ENCODE measurements at places on chromosomes 4 and X.

GRCh38 chrX:114073926-114074325 is 510.0 kb upstream of the HTR2C start:
- DNase-seq: no peak

DNA sequence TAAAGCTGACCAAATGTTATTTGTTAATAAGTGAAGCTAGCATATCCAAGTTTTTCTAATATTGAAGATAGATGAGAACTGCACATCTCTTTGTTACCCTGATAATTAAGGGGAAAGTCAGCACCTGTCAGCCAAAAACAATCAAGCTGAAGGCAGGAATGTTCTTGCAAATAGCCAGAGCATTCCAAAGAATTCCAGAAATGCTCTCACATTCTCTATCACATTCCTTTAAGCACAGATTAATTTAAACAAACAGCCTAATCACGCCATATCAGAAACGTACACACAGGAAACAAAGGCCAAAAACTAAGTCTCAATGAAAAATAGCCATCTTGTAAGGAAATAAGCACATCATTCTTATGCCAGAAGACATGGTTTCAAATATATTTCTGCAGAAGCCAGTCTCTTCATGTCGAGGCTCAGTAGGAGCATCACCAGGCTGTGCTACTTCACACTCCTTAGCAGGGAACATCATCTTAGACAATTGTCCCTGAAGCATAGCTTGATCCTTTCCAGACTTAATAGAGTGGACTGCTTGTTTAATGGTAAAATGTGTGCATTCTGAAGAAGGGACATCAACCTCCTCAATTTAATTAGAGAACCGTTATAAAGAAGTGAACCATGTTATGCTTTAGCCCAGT is 252.9 kb upstream of the TTC29 start:
- no peak for DNase-seq

GRCh38 chr4:180541678-180542077 is 1701.5 kb upstream of the TENM3 start:
- no peak for DNase-seq

GRCh38 chr4:156969911-156970310 is 1.7 kb downstream of the PDGFC start:
- DNase-seq: no peak

- DNase-seq: no peak
These were observed 55.0 kb upstream of the NR0B1 start for GRCh38 chrX:30364229-30364628.

DNA sequence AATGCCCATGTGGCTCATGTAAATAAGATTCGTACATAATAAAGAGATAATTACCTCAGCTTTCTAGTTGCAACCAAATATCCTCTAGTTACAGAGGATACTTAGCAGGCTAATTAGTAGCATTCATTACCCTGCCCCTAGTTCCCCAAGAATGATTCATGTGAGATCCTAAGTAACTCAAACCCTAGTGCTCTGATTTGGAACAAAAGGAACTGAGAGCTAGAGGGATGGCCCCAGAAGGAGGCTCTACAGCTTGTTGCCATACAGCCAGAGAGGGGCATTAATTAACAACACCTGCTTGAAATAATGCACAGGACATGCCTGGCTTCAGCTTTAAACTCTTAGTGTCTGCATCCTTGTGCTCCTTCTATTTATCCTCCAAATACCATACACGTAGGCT is 32.6 kb upstream of the CBR4 start:
- no peak for DNase-seq

GRCh38 chr4:109011241-109012026 is 248.6 kb upstream of the ETNPPL start:
- no peak for DNase-seq

GRCh38 chr4:18981234-18981615 is 959.7 kb upstream of the LCORL start:
- no peak for DNase-seq

- no peak for DNase-seq
These were observed 85.4 kb upstream of the DHX15 start for GRCh38 chr4:24669751-24670150.

DNA sequence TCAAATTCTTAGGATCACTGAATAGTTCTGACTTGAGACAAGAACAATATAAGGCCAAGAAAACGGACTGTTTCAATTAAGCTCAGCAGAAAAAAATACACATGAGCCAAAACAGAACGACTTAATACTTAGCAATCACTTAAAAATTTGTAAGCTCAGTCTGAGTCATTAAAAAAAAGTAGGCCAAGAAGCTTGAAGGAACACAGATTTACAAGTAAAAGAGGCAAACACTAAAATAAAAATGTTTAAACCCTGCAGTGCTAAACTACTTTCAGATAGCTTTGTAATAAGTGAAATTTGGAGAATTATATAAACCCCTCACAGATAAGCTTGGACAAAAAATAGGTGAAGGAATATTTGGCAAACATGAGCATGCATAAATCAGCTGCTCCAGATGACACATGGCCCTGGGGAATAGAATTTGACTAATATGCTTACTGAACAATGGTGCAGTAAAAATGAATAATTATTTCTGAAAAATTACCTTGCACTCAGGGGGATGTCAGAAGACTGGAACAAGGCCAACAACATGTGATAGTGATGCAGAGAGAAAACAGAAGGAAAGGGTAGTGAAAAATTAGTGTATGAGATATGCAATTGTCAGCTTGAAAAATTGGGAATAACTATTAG is 49.6 kb downstream of the LNX1 start:
- peak; percentile 12 for DNase-seq

- DNase-seq: no peak
These were observed 62.7 kb upstream of the PTPN13 start for GRCh38 chr4:86531440-86531839.

GRCh38 chr4:15837591-15837990 is 59.5 kb downstream of the CD38 start:
- no peak for DNase-seq

- no peak for DNase-seq
These were observed 154.6 kb upstream of the MAGEB2 start for GRCh38 chrX:30060718-30061117.

DNA sequence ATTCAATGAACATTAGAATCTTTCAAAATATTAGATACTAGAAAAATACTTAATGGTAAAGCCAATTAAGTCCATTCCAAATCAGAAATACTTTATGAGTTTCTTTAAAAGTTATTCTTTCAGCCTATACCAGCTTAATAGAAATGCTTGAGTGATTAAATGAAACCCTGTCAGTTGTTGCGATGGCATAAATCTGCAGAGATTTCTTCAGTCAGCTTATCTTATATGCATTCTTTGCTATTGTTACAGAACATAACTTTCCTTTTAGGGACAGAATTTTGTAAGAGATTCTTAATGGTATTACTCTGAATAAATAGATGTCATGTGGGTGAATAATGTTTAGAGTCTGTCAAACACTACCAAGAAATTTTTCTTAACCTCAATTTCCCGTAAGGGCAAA is 325.0 kb upstream of the HAND2 start:
- DNase-seq: no peak

DNA sequence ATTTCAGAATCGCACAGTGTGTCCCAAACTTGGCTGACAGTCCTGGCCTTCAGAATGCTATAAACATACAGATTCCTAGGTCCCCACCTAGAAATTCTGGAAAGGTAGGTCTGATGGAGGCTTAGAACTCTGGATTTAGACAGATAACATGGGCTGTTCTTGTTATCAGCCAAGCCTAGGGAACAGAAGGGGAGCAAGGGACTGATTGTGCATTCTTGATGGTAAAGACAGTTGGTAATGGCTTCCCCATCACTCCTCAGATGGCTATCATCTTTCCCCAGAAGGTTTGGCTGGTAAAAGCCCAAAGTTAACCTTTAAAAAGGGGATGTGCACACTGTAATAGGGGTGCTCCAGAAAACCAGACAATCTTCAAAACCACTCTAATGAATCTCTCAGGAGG is 35.7 kb downstream of the DIPK2B start:
- DNase-seq: no peak

GRCh38 chr4:182585321-182585720 is 331.9 kb downstream of the DCTD start:
- no peak for DNase-seq

DNA sequence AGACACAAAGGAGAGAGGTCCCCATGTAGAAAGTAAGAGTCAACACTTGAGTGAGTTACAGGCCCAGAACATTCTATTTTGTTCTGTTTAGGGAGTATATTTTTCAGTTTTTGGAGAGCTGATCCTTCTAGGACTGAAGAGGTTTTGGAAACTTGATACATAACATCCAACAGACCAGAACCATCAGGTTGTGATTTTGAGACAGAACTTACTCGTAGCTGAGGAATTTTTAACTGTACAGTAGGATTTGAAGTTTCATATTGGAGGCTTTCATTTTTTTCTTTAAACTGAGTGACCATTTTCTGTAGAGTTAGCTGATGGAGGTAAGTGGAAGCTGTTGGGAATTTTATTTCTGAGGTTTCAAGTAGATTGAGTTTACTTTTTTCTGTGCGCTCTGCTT is 73.3 kb downstream of the NCAPG start:
- DNase-seq: no peak

DNA sequence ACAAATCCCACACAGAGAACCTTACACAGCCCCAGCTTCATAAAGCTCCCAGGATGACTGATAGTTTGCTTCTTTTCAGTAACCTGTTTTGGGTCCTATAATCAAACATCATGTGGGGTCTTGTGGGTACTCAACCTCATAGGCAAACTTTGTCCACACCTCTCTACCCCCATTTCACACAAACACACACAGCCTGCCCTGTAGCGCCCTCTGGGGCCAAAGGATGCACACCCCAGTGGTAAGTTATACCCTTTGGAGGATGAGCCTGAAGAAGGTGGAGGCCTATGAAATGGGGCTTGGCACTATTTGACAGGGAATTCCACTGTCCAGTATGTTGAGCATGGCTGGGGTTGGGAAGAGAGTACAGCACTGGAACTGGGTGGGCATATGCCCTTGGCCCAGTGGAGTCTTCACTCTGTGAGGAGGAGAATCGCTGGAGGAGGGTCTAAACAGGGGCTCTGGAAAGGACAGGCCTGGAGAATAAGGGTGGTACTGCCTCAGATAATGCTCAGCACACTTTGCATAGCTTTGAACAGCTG is 30.5 kb upstream of the COL25A1 start:
- DNase-seq: no peak

DNA sequence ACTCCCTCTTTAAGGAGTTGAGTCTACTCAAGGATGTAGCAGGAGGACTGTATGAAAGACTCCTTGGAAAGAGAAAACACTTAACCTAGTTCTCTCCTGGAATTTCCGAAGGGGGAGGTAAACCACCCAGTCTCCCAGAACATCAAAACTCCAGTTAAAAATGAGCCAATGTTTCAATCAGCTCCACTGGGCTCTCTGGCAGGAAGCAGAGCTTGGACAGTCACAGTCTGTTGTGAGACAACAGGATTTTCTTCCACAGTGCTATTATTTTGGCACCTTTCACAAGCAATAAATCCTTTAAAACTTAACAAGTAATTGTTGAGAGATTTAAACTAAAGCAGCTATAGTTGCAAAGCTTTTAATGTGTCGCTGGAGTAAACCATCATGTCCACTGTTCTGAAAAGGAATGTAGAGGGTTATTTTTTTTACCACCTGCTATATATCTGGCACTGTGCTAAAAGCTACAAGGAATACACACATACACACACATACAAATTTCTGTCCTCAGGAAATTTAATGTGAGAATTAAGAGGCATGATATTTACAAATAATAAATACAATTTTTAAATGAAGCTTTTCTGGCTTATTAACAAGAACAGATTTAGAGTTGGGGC is 229.2 kb upstream of the INTU start:
- DNase-seq: no peak

GRCh38 chr4:173288296-173288695 is 45.9 kb downstream of the HMGB2 start:
- peak; percentile 7 for DNase-seq

DNA sequence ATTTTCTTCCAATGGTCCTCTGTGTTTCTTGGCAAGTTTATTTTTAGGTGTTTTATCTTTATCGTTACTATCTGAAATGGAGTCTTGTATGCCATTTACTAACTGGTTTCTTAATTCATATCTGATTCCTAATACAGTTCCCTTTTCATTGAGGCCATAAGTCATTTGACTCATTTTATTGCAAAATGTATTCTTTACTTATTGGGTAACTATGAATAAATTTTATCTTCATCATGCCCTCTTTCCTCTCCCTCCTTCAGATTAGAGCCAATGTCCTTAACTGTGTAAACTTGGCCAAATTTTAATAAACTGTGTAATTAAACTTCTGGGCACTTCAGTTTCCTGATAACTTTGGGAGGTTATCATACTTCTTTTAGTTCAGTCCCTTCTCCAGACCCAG is 19.3 kb upstream of the MSMO1 start:
- DNase-seq: no peak

DNA sequence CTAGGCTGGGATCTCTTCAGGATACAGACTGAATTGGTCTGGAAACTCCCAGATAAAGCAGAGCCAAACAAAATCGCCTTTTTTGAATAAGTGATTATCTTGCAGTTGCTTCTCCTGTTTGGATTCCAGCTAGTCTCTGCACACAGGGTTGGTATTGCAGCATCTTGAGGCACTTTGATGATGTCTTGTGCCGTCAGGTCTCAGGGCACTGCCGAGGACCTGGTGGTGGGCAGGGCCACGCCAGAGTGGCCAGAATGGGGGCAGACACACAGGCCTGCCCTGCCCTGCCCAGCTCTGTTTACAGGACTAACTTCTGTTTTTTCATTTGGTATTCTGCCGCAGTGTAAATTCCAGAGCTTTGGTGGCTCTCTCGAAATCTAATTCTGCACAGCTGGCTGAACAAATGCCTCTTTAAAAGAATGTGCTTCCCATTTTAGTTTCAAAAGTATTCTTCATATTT is 276.1 kb downstream of the NR3C2 start:
- no peak for DNase-seq

DNA sequence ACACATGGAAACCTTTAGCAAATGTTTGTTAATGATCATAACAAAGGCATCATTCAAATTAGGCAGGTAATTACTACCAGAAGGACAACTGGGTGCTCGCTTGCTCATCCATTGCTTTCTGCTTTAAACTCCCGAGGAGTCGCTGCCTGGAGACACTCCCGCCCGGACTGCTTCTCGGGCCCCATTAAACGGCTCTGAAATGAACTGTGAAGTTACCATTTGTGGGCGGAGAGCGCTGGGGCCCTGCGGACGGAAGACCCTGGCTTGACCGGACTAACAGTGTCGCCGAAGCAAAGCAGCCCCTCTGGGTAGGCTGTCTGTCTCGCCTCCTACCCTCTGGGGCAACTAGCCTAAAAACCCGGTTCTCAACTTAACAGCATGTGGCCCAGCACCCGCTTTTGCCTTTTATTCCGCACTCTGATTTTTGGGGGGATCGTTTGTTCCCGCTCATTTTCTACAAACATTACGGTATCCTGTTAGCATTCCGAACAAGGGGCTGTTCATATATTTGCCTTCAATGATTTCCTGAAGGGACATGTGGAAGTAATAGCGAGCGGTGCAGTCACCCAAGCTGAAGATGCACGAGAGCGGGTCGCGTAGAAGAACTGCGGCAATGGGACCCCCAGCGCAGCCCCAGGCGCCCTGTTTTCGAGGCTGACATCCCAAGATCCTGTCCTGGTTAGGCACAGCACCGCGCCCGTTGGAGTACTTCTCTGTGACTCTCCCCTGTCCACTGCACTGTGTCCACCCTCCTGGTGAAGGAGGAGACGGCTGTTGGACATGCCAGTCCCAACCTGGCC is 1.6 kb upstream of the PDGFRA start:
- no peak for DNase-seq

- no peak for DNase-seq
These were observed 138.9 kb downstream of the HMX1 start for GRCh38 chr4:8732681-8733243.

Measured in stimulated activated naive B cell treated with anti-CD40 and anti-IgM and Interleukin-4, amounts not matched to agents 10 μg/mL and 1 μg/mL and 100 μg/mL, for 72 hours (primary cell).